ENCODE measurements at places on chromosomes 12 and 14.

DNA sequence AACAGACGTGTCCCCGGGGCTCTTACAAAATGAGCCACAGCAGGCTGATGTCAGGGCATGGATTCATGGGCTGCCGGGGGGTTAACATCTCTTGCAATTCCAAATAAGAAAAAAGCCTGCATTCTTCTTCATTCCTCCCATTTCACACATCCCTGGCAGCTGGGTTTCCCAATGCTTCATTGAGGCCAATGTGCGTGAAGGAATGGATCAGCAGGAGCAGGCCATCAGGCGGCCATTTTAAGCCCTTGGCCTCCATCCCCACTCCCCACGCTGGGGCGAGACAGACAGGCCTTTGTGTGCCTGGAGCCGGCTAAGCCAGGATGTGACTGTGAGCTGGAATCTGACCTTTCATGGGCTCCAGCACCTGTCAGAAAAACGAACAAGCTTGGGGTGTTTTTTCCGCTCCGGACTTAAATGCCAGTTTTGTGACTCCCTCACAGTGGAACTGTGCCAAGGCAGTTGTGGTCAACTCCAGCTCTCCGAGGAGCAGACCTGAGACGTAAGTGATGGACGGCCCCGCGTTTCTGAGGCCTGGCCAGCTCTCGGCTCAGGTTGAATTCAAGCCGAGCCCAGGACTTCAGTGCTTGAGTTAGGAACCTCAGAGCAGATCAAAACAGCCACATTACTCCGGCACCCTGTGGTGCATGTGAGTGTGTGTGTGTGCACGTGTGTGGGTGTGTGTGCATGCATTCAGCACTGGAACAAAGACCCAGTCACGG lies 133.1 kb downstream of the TMEM30B start:
- no peak for DNase-seq

- DNase-seq = no peak
These were observed 8.3 kb downstream of the CDK2AP1 start for GRCh38 chr12:123263196-123263817.

- DNase-seq = peak; percentile 1
These were observed 483 bp downstream of the POC1B start for GRCh38 chr12:89525305-89525823.

- DNase-seq = no peak
These were observed 7.0 kb upstream of the ATXN7L3B start for GRCh38 chr12:74530676-74531075.

DNA sequence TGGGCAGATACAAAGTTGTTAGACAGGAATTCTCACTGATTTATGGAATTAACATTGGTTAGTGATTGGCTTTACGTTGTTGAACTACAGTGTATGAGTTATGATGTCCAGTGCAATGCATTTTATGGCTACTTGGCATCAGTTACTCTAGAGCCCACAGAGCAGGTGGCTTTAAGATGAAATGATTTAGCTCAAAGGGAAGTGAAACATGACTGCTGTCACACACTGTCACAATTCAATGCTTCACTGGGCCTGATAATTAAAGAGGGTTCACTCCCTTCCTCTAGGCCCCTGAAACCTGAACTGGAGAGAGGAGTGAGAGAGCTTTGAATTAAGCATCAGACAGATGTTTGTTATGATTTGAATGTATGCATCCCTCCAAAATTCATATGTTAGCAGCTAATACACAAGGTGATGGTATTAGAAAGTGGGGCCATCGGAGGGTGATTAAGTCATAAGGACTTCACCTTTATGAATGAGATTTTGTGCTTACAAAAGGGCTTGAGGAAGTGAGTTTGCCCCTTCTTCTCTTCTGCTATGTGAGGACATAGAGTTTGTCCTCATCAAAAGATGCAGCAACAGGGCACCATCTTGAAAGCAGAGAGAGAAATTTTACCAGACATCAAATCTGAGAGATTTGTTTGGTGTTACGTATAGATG lies 175.8 kb upstream of the GRIN2B start:
- no peak for DNase-seq

GRCh38 chr14:31380106-31380505 lies 40.2 kb downstream of the HEATR5A start:
- no peak for DNase-seq

DNA sequence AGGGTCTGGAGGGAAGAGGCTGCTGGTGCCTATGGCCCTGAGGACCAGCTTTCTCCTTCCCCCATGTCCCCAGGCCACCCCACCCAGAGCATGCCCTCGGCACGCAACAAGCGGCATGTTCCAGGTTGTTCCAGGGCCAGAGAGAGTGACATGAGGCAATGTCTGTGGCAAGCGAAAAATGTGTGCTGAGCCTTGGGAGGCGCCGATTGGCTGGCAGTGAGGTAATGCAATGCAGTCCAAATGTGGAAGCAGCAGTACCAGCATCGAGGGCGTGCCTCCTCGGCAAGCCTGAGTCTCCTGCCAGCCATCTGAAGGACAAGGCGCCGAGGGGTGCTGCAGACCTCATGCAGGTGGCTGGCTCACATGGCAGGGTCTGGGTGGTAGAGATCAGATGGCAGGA lies 423.8 kb downstream of the NRXN3 start:
- no peak for DNase-seq

- no peak for DNase-seq
These were observed 218.5 kb downstream of the PHETA1 start for GRCh38 chr12:111150360-111150759.

DNA sequence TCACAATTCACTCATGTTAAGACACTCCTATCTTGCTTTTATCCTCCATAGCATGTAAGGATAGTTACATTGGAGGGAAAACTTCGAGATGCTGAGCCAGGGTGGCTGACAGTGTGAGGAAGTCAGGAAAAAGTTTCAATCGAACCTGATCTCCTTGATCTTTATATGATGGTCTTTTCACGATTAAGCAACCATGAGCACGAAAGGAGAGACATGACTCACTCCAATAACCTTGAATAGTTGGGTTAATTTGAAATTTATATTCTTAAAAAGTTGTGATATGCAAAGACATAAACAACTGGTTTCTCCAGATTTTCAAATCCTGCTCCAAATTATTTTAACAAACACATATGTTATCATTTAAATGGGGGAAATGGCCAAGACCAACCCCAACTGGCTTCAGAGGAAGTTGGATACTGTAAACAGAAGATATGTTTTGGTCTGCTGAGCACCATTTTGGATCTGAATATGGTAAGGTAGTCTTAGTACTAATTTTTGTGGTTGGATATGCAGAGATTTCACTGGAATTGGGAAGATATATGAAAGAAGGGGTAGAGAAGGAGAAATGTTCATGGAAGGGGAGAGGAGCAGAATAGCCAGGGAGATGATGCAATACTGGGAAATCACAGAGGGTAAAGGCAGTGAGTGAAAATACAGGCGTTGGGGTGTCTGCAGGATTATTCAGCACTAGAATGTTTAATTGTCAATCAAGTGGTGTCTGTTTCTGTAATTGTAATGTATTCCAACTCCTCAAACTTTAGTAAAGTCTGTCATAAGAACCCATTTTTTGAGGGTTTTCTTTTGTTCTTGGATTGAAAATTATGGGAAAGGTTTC lies 185.2 kb upstream of the SLC38A2 start:
- no peak for DNase-seq

GRCh38 chr14:64968651-64969050 lies 3.5 kb downstream of the RAB15 start:
- DNase-seq = no peak

- no peak for DNase-seq
These were observed 5.2 kb upstream of the KRT75 start for GRCh38 chr12:52439420-52439819.

DNA sequence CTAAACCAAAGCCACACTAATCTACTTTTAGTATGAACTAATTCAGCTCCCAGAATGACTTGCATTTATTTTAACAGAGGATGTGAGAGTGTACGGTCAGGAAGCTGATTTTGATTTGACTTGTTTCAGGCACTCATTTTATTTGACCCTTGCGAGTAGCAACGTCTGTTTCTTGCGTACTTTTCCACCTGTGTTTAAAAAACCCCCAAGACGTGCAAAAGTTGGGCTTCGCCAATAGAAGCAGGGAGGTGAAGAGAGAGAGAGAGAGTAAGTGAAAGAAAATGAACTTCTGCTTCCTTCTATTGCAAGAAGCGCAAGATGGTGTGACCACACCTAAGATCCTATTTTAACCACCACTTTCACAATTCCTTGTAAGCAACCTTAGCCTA lies 6.7 kb upstream of the SLC15A4 start:
- no peak for DNase-seq

DNA sequence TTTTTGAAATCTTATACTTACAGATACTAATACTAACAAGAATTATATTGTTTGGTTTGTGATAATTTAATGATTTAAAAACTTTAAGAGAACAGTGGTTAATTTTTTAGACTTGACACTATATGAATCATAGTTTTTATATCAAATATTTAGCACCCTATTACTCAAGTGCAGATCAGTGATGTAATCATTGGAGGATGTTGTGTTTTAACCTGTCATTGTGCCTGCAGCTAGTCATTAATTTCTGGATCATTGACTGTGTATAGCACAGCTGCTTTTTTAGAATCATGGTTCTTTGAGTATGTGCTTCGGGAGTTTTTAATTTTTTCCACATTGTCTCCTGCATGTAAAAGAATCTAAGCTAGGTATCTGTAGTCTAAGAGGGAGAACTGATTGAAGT lies 17.3 kb downstream of the ARID4A start:
- no peak for DNase-seq

DNA sequence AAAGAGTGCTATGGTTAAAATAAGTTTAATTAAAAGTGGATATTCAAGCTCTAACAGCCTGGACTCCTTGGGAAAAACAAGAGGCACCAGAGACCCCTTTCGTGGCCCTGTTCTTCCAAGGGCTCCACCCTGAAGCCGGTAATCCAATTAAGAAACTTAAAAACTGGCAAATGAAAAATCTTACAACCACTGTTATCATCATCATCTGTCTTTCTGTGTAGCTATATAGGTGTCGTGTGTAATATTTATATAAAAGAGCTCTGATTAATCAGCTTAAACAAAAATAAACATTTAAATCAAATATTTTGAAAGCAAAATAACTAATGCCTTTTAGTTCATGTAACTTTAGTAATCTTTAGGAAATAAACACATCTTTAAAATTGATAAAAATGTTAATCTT lies 4.5 kb downstream of the ATF1 start:
- no peak for DNase-seq

- no peak for DNase-seq
These were observed 18.4 kb downstream of the TMPO start for GRCh38 chr12:98533723-98534251.

DNA sequence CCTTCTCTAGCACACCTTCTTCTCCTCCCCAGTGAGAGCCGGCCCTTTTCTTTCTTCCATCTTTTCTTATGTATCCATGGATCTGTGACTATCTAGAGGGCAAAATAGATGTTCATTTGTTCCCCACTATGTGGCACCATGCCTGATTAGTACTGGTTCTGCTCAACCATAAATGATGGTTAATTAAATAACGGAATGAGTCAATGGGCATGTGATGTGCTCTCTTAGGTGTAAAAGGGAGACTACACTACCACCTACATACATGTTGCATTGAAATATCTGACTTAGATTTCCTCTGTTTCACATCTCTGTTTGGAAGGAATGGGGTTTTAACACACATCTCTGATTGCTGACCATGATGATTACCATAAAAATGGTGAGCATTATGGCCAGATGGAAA lies 116.5 kb downstream of the BTG1 start:
- no peak for DNase-seq

DNA sequence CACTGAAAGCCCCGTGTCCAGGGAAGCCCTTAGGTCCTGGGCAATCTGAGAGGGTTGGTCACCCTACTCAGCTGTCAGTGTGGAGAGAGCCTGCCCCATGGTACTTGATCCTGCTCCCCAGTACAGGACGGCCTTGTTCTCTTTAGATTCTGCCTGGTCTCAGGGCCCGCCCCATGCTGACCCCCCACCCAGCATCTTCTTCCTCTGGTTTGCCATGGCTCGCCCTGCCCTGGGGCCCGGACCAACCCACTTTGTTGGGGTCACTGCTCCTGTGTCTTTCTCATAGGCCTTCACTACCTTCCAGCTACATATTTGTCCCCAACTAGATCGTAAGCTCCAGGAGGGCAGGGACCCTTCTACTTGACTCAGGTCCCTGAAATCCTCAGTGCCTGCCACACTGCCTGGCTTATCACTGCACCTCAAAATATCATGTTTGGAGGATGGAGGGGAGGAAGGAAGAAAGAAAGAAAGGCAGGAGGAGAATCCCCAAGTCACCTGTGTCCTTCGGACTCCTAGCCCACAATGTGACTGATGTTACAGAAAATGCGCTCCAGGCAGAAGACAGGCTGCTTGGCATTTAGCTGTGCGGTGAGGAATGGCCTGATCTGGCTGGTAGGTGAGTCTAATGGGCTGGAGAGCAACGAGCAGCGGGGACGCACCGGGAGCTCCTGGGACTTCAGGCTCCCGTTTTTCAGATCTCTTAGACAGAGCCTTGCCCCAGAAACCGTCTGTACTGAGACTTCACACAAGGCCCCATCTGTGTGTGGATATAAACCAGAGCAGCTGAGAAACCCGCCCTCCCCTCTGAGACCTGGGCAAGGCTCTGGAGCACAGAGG lies 66.1 kb downstream of the C14orf132 start:
- no peak for DNase-seq

DNA sequence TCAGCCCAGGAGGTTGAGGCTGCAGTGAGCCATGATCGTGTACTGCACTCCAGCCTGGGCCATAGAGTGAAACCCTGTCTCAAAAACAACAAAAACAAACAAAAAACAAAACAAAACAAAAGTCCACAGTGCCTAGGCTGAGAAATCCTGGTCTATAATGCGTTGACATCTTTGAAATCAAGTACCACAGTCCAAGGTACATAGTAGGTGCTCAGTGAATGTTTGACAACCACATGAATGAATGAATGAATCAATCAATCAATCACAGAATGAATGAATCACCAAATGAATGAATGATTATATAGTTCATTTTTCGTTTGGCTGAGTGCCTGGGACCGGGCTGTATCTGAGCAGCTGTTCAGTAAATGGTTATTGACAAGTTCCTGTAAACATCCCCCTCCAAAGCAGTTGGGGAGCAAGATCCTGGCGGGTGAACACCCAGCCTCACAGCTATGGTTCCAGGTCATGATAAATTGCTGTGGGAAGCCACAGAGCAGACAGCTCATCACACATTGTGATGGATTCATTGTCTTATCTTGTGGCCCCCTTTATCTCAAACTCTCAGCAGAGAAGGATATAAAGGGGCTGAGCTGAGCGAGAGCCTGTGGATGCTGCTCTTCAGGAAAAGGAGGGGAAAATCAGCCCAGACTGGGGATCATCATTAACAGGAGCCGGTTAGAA lies 30.4 kb upstream of the IFT81 start:
- no peak for DNase-seq

GRCh38 chr14:69247676-69248440 lies 12.1 kb upstream of the GALNT16 start:
- no peak for DNase-seq

GRCh38 chr12:90233168-90234100 lies 524.8 kb upstream of the ATP2B1 start:
- no peak for DNase-seq

- DNase-seq = no peak
These were observed 656 bp upstream of the DTD2 start for GRCh38 chr14:31457665-31458659.

DNA sequence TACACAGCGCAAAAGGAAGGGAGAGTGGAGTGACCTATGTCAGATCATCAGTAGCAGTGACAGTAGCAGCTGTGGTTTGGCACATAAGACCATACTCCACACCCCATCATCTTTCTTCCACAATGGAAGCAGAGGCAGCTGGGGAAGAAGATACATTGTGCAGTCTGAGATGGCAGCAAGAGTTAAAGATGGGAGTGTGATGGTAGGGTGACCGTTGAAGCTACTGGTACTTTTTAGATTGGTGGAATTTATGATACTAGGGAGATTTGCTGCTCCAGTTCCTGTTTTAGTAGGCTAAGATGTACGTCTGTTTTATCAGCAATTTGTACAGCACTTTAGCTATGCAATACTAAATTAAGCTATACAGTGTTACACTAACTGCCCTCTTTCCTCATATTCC lies 291.0 kb downstream of the FUT8 start:
- no peak for DNase-seq
